ENCODE measurements at places on chromosomes 1 and 21. TPM values are rescaled to one million over a fixed set of nuclear protein-coding genes. Genes with fewer than 3 reads are reported as not detected.

DNA sequence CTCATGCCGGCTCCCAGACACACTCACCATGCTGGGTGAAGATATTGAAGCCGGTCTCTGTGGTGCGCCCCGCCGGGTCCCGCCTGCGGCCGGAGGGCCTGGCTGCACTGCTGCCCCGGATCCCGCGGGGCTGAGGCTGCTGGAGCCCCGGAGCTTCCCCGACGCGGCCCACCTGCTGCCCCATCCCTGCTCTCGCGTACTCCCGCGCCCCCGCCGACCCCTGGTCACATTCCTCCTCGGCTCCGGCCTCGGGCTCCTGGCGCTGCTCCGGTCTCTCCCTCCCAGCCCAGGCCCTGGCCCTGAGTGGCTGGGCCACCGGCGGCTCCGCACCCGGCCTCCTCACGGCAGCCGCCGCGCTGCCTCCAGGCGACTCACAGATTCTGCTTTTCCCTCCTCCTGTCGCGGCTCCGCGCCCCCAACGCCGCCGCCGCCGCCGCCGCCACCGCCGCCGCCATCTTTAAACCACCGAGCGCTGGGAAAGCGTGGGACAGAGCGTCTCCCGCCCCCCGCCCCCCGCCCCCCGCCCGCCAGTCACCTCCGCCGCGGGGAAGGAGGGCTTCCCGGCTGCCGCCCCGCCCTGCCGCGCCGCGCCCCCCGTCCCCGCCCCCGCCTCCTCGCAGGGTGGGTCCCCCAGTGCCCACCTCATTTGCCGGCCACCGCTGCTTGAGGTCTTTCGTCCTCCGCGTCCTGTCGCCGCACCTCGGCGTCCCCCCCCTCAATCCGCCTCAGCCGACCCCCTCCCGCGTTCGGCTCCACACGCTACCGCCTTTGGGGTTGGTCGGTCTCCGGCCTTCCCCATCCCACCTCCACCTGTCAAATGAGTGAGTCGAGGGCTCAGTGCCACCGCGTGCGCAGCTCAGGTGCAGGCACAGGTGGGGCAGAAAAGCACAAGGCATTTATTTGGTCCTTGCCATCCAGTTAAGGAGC is at the start of gene ABL2:
TSS of gene ABL2 (minus strand) at position 464 of the 927 bp plus-strand sequence. CDS start at position 184, 280 bp downstream.
- no peak for DNase-seq

Gene TNN
- 2.3 TPM for polyA plus RNA-seq

Gene FAAH
- polyA plus RNA-seq: 18.0 TPM

Gene PRR9
- polyA plus RNA-seq: not detected

GRCh38 chr1:26327956-26328362 is 10.2 kb downstream of the CD52 start:
- DNase-seq: no peak

Gene TINAGL1
- 34.3 TPM for polyA plus RNA-seq

Gene SOX13
- 40.9 TPM for polyA plus RNA-seq

DNA sequence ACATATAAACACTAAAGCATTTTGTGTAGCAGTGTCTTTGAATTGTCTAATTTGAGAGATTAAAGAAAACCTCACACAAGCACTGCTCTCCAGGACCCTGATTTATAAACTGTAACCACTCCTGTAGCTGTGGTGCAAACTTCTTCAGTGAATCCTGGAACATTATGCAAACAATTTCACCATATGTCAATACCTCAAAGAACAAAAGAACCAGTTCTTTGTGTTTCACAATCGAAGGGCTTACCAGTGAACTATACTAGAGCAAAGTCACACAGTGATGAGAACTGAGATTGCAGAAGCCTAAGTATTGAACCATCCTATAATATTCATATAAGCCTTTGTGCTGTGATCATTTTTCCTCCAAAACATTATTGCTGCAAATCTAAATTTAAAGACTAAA is 21.5 kb downstream of the DPH5 start:
- no peak for DNase-seq

DNA sequence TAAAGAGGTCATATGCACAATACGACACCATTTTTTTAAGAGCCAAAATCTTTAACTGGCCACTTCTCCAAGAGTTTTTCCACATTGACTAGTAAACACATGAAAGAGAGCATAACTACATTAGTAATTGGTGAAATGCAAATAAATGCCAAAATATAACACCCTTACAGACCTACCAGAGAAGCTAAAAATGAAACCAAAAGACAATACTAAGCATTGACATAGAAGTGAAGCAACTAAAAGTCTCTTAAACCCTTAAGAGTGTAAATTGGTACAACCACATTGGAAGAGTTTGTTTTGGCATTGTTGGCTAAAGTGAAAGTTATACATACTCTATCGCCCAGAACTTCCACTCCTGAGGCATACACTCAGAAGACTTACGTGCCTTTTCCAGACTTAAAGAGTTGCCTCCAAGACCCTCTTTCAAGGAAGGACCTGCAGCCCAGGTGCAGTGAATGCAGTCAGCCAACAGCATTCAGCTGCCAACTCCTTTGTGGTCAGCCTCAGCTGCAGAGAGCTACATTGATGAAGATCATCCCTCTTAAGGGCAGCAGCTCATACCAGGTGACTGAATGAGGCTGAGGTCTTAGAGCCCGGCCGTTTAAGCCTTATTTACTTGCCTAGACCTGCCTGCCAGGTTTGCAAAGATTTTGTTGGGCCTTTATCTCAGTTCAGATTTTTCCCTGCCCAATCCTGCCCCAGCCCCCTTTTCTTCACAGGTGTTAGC is 839.1 kb upstream of the ADGRL2 start:
- DNase-seq: no peak

All from right renal cortex interstitium (tissue), 3 donors.